ENCODE measurements at places on chromosomes 7 and 10. TPM values are rescaled to one million over a fixed set of nuclear protein-coding genes. Genes with fewer than 3 reads are reported as not detected.

Gene SFTPD
- polyA plus RNA-seq = 0.80 TPM

Gene HMX3
- polyA plus RNA-seq = 0.26 TPM

Gene RADIL
- polyA plus RNA-seq = 3.3 TPM

Gene GRIFIN
- polyA plus RNA-seq = not detected

Gene RGS10
- 37.9 TPM for polyA plus RNA-seq

Gene ZNF485
- polyA plus RNA-seq = 4.4 TPM

GRCh38 chr10:15339892-15340291, 31.2 kb downstream of the FAM171A1 start:
- DNase-seq = no peak

DNA sequence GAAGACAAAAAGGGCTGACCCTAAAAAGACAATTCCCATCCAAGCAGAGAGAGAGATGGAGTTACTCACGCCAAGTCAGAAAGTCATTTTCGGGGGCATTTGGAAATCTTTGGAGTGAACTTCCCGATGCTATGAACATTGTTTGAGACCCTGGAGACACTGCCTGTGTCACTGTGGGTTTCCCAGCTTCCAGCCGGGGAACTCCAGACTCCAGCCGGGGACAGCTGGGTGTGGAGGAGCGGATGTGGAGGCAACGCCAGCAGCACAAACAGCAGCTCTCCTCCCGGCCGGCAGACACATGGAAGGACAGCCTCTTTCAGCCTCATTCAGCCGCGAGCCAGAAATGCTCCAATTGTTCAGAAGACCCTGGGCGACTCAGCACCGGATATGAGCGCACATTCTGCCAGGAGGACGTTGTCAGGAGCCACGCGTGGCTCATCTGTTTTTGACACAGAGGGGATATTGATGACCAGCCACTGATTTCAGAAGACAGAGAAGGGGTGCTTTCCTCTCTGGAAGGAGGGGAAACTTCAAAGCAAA, 97.6 kb downstream of the PRPF18 start:
- DNase-seq = peak; percentile 68

GRCh38 chr10:96488161-96488935, 25.4 kb downstream of the TLL2 start:
- DNase-seq = no peak

GRCh38 chr10:47114680-47115186, 185.3 kb upstream of the GDF10 start:
- no peak for DNase-seq

GRCh38 chr10:11215471-11215870, 197.8 kb downstream of the CELF2 start:
- no peak for DNase-seq

Data from left renal pelvis (tissue), 4 donors.